ENCODE measurements at places on chromosomes 5 and 9.

GRCh38 chr9:137084526-137084925 lies 2.3 kb upstream of the MAN1B1 start:
- peak; percentile 27 for DNase-seq

- no peak for DNase-seq
Observed at GRCh38 chr5:40555886-40556285, 123.8 kb upstream of the PTGER4 start.

- DNase-seq = no peak
Observed at GRCh38 chr5:141637123-141637766, 448 bp downstream of the RELL2 start.

DNA sequence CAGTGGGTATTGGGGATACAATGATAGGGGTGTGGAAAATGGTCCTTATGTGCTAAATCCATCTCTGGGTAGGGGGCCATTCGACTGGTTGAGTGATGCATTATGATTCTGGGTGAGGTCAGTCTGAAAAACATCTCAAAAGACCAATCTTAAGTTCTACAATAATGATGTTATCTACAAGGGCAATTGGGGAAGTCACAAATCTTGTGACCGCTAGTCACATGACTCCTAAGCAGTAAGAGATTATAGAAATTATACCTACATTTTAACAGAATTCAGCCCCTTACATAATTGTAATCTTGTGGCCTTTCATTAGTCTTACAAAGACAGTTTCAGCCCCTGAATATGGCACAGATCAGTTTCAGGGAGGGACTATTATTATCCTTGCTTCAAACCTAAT lies 224.7 kb downstream of the PIK3R1 start:
- no peak for DNase-seq

GRCh38 chr9:72394066-72394465 lies 29.1 kb upstream of the ZFAND5 start:
- no peak for DNase-seq

DNA sequence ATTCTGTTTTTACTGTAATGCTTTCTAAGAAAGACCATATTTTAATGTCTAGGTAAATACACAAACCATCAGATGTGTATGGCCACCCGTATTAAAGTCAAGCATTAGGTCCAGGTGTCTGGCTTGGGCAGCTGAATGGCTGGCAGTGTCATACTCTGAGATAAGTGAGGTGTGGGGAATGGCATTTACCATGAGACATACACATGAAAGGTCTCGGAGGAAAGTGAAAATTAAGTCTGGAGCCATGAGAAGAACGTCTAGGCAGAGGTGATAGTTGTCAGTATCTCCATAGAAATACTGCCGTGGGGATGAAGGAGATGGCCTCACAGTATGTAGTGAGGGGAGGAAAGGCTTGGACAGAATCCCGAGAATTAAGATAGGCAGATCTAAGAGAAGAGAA lies 164.3 kb downstream of the TLE4 start:
- no peak for DNase-seq

Data from NCI-H187 (cell line).